ENCODE measurements at places on chromosomes 11 and 22.

- no peak for DNase-seq
Measured at GRCh38 chr11:125903711-125904659, at the start of gene DDX25. TSS of gene DDX25 (plus strand) at chr11:125904508. CDS start at chr11:125904518, 10 bp downstream.

DNA sequence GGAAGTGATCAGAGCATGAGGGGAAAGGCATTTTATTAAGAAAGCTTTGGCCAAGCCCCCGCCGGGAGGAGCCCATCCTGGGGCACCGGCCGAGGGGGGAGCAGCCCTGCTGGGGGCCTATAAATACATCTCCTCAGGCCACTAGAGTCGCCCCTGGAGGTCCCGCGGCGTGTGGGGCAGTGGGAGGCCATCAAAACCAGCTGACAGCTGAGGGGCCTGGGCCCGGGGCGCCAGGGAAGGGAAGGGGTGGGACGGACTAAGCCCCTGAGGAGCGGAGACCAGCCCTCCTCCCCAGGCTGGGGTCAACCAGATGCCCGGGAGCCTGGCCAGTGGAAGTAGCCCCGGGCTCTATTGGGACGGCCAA is 13.1 kb downstream of the SCARF2 start:
- DNase-seq: no peak

DNA sequence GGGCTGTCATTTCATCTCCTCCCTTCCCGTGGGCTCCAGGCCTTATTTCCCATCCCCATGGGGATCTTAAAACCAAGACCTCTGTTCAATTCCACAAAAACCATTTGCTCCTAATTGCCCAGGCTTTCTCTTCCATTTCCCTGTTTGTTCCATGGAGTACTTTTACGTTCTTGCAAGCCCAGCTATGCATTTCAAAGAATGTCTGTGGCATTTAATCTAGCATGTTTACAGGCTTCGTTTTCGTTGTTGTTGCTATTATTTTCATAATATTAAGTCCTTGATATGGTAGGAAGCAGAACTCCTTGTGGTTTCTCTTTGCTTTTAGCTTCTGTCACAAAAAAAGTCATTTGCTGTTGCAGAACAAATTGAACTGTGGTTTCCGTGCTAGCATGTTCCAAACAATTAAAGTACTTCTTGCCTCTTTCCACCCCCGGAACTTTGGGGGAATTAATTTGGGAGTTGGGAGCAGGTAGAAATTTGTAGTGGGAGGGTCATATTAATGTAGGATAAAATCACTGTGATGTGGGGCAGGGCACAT is 68.1 kb upstream of the SLC22A12 start:
- no peak for DNase-seq

DNA sequence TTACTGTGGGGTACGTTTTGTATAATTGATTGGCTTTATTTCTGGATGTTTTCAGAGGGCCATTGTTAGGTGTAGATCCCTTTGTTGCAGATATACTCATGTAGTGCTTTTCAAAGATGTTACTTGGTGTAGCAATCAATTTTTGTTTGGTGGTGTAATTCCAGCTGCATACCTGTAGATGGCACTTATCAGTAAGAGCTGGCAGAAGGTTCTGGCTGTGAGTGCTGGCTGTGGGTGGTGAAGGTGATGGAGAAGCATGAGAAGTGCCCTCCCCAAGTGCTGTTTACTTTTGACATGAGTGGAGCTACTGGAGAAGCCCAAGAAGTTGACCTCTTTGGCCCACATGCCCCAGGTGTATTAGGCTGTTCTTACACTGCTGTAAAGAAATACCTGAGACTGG is 1074.9 kb downstream of the FAM181B start:
- DNase-seq: no peak

- no peak for DNase-seq
Measured at GRCh38 chr11:107962181-107962580, 33.9 kb downstream of the RAB39A start.

GRCh38 chr11:3160252-3161031 is 4.7 kb downstream of the OSBPL5 start:
- DNase-seq: peak; percentile 46

DNA sequence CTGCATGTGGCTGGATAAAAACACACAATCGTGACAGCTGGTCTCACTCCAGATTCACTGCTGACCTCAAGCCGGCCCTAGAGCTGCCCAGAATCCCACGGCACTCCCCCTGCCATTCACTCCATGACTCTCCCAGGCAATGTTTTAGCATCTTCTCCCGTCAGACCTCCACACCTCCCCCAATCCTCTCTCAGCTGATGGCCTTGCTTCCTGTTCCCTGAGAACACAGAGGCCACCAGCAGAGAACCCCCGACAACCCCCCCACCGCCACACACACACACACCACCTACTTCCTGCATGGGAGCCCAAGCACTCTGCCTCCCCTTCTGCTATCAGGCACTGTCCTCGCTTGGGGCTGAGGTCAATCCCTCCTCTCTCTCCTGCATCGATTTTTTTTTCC is 9.3 kb downstream of the TNKS1BP1 start:
- no peak for DNase-seq

DNA sequence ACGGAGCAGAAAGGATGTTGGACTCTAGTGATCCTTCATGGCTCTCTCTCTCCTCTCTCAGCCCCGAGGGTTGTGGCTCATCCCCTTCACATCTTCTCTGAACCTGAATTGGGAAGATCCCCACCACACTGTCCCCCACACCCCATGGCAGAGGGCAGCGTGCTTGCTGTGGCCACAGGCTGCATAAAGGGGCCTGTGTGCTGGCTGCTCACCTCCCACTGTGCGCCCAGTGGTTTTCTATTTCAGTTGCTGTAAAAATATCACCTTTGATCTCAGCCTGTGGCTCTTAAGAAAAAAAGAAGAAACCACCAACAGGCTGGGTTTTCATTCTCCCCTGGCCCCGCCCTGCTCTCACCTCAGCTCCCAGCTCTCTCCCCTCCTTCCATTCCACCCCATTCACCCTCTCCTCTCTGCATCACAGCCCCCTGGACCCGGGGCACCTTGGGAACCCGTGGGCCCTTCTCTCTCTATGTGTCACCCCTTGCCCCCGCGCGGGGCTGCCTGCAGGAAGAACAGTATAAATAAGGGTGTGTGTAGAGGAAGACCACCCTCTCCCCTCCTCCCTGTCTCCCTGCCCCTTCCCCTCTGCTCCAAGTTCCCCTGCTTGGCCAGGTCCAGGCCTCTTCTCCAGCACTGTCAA is 25.8 kb upstream of the WNT11 start:
- DNase-seq: no peak

DNA sequence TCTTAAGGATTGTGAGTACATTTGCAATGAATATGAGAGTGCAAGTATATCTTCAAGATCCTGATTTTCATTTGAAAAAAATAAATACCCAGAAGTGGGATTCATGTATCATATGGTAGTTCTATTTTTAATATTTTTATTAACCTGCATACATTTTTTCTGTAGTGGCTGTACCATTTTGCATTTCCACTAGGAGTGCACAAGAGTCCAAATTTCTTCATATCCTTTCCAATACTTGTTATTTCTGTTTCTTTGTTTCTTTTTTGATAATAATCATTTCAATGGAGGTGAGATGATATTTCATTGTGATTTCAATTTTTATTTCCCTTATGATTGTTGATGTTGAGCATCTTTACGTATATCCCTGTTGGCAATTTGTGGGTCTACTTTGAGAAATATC is 759.8 kb upstream of the CNTN5 start:
- DNase-seq: no peak

Measured in HCT116 (cell line).